ENCODE measurements at places on chromosomes 13 and 19.

DNA sequence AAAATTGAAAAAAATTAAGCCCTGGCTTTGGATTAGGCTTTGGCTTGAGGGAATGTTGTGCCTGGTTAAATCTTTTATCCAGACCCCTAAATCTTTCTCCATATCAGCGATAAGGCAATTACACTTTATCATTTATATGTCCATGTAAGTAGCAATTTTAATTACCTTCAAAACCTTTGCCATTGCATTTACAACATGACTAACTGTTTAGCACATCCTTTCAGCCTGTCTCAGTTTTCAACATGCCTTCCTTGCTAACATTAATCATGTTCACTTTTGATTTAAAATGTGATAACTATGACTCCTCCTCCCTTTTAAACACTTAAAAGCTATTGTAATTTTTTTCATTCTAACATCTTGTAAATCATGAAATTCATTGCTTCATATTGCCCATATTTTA lies 583.7 kb downstream of the SLITRK1 start:
- no peak for DNase-seq

DNA sequence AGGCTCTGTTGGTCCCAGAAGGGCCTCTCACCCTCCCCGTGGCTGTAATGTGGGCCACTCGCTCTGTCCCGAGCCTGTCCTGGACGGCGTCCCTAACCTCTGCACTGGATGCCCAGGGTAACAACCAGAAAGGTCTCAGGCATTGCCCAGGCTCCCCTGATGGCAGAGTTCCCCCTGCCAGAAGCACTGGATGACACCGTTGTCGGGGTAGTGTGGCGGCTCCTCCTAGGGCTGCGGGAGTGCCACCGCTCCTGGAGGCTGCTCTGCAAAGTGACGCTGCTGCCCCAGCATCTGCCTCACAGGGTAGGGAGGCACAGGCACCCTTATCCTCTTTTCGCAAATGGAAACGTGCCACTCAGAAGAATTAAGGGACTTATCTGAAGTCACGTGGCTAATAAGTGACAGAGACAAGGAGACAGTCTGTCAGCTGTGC lies 32.0 kb downstream of the MPHOSPH8 start:
- no peak for DNase-seq

DNA sequence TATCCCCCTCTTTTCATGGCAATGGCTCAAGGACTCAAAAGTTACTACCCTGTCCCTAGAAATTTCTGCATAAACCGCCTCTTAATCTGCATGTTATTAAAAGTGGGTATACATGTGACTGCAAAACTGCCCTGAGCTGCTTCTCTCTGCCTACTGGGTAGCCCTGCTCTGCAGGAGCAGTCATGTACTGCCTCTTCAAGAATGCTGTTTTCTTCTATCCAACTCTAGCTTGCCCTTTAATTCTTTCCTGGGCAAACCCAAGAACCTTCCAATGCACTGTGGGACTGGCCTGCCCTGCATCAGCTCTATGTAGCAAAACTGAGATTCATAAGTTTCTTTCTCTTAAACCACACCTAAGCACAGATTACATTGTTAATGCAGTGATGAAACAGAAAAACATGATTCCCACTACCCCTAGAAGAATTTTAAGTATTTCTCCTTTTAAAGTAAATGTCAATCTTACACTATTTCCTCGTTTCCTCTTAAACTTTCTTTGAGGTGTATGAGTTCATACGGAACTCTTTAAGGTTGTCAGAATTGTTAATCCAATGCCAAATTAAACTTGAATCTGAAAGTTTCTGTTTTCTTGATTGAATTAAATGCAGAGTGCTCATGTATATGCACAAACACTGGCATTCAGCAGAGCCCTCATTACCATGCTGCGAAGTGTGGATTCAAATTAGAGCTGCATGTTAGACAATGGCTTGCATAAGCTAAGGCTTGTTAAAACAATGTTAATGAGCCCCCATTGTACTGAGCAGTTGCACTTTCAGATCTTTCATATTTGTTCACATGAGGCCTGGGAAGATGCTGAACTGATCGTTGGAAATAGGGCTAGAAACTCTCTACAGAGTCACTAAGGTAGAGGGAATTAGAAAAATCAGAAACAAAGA lies 669.9 kb upstream of the PCDH20 start:
- DNase-seq = no peak

DNA sequence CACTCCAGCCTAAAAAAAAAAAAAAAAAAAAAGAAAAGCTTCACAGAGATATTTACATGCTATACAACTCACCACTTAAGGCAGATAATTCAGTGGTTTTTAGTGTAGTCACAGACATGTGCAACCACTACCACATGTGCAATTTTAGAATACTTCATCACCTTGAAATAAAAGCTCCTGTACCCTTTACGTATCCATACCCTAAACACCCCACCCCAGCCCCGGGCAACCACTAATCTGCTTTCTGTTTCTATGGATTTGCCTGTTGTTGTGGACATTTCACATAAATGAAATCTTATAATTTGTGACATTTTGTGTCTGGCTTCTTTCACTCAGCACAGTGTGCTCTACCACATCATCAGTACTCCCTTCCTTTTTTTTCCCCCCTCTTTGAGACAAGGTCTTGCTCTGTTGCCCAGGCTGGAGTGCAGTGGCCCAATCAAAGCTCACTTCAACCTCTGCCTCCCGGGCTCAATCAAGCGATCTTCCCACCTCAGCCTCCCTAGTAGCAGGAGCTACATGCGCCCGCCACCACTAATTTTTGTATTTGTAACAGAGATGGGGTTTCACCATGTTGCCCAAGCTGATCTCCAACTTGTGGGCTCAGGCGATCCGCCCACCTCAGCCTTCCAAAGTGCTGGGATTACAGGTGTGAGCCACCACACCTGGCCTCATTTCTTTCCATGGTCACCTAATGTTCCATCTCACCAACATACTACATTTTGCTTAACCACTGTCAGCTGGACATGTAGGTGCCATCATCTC lies 4.0 kb downstream of the DDX39A start:
- no peak for DNase-seq

- no peak for DNase-seq
Measured at GRCh38 chr13:93435651-93436050, 209.0 kb downstream of the GPC6 start.

DNA sequence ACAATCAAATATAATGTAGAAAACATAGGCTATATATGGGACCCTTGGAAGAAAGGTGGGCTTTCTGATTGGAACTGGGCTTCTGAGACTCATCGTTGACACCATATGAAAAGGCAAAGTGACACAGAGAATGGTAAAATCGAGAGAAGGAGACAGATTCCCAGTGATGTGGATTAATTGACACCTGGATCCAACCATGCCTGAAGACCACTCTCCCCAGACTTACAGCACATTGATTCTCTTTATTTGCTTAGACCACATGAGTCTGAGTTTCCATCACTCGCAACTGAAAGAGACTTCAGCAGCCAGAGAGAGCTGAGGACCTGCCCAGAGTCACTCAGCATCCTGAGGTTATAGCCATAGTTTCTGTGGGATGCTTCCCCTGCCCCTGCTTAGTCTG lies 6.0 kb downstream of the CYP4F11 start:
- no peak for DNase-seq

- DNase-seq = no peak
Measured at GRCh38 chr13:34672631-34673030, 269.4 kb upstream of the NBEA start.

DNA sequence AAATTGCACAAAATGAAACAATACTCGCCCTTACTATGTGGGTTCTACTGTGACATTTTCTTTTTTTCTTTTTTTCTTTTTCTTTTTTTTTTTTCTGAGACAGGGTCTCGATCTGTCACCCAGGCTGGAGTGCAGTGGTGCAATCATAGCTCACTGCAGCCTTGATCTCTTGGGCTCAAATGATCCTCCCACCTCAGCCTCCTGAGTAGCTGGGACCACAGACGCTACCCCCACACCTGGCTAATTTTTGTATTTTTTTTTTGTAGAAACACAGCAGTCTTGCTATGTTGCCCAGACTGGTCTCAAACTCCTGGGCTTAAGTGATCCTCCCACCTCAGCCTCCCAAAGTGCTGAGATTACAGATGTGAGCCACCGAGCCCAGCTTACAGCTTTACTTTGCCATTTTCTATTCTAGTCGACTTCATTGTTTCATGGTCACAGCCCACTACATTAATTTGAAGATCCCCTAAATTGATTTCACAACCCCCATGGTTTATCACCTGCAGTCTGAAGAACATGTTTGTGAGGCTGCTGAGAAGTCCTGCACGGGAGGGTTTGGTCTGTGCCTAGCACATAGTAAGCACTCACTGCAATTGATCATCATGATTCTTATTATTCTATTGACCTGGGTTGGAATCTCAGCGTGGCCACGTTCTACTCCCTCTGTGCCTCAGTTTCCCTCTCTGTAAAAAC lies 3.8 kb downstream of the BCL3 start:
- DNase-seq = no peak

DNA sequence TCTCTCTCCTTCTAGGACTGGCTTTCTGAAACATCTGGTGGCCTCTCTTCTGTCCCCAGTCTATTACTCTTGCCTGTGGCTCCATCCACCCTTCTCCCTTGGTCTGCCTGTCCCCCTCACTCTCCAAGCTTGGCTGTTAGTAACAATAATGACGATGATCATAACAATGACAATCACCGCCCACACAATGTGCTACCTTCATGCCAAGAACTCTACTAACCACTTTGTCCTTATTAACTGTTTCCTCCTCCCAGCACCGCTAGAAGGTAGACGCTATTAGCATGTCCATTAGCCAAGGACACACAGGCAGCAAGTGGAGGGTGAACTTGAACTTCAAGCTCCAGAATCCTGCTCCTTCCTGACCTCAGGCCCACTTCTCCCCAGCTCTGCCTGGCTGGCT lies 2.7 kb downstream of the GYS1 start:
- no peak for DNase-seq

- DNase-seq = no peak
Measured at GRCh38 chr13:73661687-73662425, 472.3 kb downstream of the KLF12 start.

- DNase-seq = no peak
Measured at GRCh38 chr13:111389621-111390521, 69.4 kb downstream of the TEX29 start.

GRCh38 chr13:18992791-18993190 lies 188.8 kb downstream of the TUBA3C start:
- DNase-seq = no peak

GRCh38 chr13:60590800-60591747 lies 194.1 kb downstream of the TDRD3 start:
- no peak for DNase-seq

DNA sequence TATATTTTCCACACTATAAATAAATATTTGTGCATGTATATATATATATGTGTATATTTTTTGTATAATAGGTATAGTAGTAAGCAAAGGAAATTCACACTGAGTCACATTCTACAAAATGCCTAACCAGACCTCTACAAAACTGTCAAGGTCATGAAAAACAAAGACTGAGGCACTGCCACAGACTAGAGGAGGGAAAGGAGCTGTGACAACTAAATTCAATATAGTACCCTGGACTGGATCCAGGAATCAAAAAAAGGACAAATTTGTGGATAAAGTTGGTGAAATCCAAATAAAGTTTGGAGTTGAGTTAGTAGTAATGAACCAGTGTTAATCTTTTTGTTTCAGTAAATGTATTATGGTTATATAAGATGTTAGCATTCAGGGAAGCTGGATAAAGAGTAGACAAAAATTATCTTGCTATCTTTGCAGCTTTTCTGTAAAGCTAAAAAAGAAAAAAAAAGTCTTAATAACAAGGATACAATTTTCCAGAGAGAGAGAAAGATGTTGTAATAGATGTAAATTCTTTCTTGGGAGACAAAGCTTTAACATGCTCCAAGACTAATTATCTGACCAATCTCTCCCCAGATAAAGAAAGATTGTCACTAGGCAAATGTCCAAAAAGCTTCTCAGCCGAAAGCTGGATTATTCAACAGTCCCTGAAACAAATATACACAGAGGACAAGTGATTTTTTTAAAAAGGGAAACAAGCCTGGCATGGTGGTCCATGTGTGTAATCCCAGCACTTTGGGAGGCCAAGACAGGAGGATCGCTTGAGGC lies 19.1 kb downstream of the SYDE1 start:
- DNase-seq = no peak

DNA sequence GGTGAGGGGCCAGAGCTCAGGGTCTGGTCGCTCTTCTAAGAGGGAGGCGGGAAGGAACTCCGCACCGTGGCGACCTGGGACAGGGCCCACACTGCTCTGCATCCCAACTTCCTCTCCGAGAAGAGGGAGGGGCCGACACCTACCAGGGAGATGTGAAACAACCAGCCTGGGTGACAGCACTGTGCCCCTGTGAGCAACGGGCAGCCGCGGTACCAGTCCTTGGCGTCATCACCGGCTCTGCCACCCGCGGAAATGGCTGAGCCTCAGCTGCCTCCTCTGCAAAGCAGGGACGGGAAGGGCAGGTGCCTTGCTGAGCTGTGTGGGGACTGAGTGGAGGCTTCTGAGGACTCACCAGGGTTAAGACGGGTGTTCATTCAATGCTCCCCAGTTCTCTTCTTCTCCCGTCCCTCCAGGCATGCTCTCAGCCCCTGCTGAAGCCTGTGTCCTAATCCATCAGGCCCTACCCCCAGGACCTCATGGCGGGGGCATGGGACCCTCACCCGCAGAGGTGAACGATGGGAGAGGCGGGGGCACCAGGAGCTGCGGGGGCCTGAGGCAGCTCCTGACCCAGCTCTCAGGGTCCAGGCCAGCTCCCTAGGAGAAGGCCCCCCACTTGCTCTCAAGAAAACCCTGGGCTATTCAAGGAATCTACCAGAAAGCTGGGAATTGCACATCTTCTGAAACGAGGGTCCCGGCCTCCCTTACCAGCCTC lies 9.3 kb downstream of the ZNF787 start:
- DNase-seq = no peak

- no peak for DNase-seq
Measured at GRCh38 chr19:6590258-6590826, 608 bp downstream of the CD70 start.

DNA sequence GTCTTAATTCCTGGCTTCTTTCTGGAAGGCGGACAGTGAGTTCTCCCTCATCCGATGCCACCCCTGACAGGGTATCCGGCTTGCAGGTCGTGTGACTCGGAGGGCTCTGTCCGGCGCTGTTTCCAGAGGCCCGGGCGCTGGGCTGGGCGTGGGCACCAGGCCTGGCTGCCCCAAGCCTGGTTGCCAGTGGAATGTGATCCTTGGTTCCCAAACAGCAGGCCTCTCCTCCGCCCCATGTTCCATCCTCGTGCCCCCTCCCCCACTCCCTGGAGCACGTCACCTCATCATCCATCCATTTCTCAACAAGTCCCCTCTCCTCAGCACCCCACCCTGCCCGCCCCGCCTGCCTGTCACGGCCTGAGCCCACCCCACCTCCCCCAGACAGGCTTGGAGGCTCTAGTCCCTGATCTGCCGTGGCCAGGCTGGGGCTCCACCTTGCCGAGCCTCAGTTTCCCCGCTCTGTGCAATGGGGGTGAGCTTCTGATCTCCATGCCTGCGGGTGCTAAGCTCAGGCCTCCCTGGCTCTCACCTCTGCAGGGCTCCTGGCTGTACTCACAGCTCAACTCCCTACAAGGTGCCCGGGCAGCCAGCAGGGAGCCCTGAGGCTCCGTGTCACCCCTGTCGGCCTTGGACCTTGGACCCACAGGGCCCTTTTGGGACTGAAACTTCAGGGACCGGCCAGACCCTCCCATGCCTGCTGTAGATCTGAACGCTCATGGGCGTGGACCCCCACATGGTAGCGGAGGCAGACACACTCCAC lies 2.3 kb downstream of the TBXA2R start:
- no peak for DNase-seq

Measured in activated CD4-positive, alpha-beta T cell treated with anti-CD3 and anti-CD28 coated beads for 1 hour (primary cell).